ENCODE measurements at places on chromosomes 16 and 17. TPM values are rescaled to one million over a fixed set of nuclear protein-coding genes. Genes with fewer than 3 reads are reported as not detected.

Gene RAB34
- 185 TPM for total RNA-seq

Gene SLC16A11
- not detected for total RNA-seq

Gene CLCN7
- 85.1 TPM for total RNA-seq

Gene TBC1D3G
- total RNA-seq = not detected

Gene SP6
- total RNA-seq = under 0.01 TPM

Gene MYOCD
- 11.0 TPM for total RNA-seq

Gene DNAI2
- total RNA-seq = not detected

Measured in fibroblast of villous mesenchyme (primary cell).